Glutamatergic neuron (in vitro differentiated cells): ENCODE measurements at places on chromosomes 7 and 10. TPM values are rescaled to one million over a fixed set of nuclear protein-coding genes. Genes with fewer than 3 reads are reported as not detected.

The SPDYE2B gene
- not detected for total RNA-seq

The EGFR gene
- total RNA-seq, result 12.8 TPM

The UTF1 gene
- 0.61 TPM for total RNA-seq

The PLCE1 gene
- total RNA-seq, result 0.25 TPM

The NKX1-2 gene
- total RNA-seq, result 0.59 TPM

The RINT1 gene
- total RNA-seq, result 23.4 TPM

The IDI2 gene
- not detected for total RNA-seq

The MSMB gene
- not detected for total RNA-seq

The SPDYE5 gene
- total RNA-seq, result not detected

- DNase-seq, result no peak
- no peak overlapping the region for H3K27ac ChIP-seq
- H3K36me3 ChIP-seq, result no peaks in the 10 kb centered on the region
- no peak overlapping the region for H3K4me3 ChIP-seq
- H3K27me3 ChIP-seq, result no peaks in the 10 kb centered on the region
- H3K4me1 ChIP-seq, result no peaks in the 10 kb centered on the region
Observed at GRCh38 chr10:68636335-68636734, 76.2 kb downstream of the TET1 start.

DNA sequence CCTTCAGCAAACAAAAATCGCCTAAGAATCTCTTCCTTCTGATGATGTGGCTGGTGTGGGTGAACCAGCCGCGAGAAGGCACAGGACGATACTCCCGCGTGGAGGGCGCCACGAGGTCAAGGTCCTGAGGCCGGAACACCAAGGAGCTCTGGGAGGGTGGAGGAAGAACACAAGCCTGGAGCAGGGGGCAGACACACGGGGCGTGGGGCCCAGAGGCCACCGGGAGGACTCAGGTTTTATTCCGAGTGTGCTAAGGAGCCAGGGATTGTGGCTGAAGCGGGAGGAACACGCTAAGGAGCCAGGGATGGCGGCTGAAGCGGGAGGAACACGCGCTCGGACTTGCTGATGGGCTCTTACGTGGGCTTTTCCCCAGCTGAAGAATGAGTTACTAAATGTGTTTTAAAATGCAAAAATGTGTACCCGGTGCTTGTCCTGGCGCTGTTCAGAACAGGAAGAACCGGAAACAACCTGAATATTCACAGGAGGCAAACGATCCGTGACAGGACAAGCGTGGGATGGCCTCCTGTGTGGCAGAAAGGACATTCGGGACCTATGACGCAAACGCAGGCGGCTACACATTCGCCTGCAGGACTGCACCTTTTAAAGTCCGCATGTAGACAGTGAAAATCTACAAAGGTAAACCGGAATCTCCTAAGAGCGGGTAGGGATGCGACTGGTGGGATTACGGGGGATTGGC, 64.0 kb downstream of the MAD1L1 start:
- H3K27me3 ChIP-seq, result peaks cover 11% of the 10 kb centered on the region
- peaks cover 31% of the 10 kb centered on the region for H3K4me1 ChIP-seq
- H3K4me3 ChIP-seq, result no peak overlapping the region
- no peaks in the 10 kb centered on the region for H3K36me3 ChIP-seq
- no peak for DNase-seq
- H3K27ac ChIP-seq, result no peak overlapping the region

DNA sequence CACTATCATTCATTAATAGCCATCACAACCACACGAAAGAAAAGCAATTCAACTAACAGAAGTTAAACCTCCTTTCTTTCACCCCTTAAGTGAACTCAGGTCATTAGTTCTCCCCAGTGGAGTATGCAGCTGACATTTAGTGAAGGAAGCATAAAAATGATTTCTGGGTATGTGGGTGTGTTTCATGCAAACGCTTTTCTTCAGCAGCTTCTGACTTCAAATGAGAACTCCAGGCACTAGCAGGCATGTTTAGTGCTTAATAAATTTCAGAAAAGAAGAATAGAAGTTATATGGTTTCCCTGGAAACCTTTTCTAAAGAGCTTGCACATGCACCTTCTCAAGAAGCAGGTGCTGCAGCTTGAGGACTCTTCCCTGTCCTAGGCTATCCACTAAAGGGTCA, 62.5 kb downstream of the PIK3CG start:
- DNase-seq, result no peak
- no peaks in the 10 kb centered on the region for H3K27me3 ChIP-seq
- H3K4me3 ChIP-seq, result no peak overlapping the region
- no peaks in the 10 kb centered on the region for H3K36me3 ChIP-seq
- no peaks in the 10 kb centered on the region for H3K4me1 ChIP-seq
- no peak overlapping the region for H3K27ac ChIP-seq

DNA sequence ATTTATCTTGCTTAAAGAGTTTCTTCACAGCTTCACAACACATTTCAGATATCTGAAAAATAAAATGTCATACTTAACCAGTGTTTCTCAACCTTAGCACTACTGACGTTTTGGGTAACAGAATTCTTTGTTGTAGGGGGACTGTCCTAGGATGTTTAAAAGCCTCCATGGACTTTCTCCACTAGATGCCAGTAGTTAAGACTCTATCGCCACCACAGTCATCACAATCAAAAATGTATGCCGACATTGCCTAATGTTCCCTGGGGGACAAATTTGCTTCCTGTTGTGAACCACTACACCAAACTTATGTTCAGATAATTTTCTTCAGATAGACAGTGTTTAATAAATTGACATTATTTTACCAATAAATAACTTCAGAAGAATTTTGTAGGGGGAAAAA, 13.4 kb downstream of the NOC3L start:
- no peaks in the 10 kb centered on the region for H3K27me3 ChIP-seq
- DNase-seq, result no peak
- H3K4me1 ChIP-seq, result no peaks in the 10 kb centered on the region
- H3K36me3 ChIP-seq, result no peaks in the 10 kb centered on the region
- no peak overlapping the region for H3K4me3 ChIP-seq
- no peak overlapping the region for H3K27ac ChIP-seq

DNA sequence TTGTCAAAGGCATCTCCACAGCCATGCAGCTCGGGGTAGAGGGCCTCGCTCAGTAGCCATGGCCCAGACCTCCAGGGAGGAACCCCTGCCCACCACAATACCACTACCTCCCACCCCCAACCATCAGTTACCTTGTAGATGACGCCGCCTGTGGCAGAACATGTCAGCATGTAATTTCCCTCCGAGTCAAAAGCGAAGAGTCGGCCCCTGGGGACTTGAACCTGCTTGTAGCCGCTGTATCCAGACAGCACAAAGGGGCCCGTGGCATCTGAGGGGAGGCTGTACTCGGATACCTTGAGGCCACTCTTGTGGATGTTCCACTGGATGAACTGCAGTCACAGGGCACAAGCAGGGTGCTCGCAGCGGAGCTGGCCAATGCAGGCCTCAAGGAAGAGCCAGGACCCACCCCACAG, 16.3 kb upstream of the CYREN start:
- H3K27me3 ChIP-seq, result no peaks in the 10 kb centered on the region
- H3K36me3 ChIP-seq, result peaks cover 20% of the 10 kb centered on the region
- H3K4me3 ChIP-seq, result no peak overlapping the region
- no peaks in the 10 kb centered on the region for H3K4me1 ChIP-seq
- no peak for DNase-seq
- H3K27ac ChIP-seq, result no peak overlapping the region

DNA sequence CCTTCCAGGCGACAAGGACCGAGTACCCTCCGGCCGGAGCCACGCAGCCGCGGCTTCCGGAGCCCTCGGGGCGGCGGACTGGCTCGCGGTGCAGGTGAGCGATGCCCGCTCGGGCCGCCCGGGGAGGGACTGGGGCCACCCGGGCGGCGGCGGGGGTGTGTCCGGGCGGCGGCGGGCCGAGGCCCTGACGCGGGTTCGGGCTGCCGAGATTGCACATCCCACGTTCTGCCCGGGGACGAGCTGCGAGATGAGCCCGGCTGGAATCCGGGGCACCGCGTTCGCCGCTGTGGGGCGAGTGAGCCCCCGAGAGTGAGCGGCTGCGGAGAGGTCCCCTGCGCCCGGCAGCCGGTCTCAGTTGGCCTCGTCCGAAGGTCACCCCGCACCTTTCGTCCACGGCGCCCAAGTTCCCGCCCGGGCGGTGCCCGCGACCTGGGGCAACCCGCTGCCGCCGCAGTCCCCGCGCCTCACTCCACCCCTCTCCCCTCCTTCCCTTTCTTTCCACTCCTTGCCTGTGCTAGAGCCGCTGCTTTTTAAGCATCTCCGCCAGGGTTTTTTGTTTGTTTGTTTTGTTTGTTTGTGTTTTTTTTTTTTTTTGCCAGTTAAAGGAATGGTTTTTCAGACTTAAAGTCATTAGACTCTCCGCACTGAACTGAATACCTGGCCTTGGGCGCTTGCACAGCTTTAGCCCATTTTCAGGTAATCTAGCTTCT, 515 bp downstream of the RALA start:
- H3K4me1 ChIP-seq, result peaks cover 26% of the 10 kb centered on the region
- H3K4me3 ChIP-seq, result peak overlapping the region; percentile 96
- no peaks in the 10 kb centered on the region for H3K36me3 ChIP-seq
- peaks cover 12% of the 10 kb centered on the region for H3K27me3 ChIP-seq

- DNase-seq, result no peak
- peaks cover 16% of the 10 kb centered on the region for H3K4me1 ChIP-seq
- H3K4me3 ChIP-seq, result no peak overlapping the region
- H3K27me3 ChIP-seq, result peaks cover 2% of the 10 kb centered on the region
- H3K36me3 ChIP-seq, result no peaks in the 10 kb centered on the region
Observed at GRCh38 chr10:18665815-18666558, 6.8 kb downstream of the ARL5B start.

DNA sequence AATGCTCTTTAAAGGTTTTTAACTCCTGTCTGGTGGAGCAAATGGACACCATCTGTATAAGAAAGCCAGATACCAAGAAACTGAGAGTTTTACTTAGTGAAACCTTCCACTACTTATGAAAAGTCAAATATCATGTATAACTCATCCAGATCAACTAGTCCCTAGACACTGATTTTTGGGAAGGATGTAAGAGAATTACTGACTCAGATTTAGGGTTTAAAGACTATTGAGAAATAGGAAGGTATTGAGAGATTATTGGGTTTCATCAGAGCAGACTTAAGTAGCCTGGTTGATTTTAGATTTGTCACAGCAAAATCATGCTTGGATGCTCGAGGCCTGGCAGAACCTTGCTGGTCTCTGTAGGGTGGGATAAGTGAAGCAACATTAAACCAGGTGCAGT, 3.1 kb downstream of the CSTF2T start:
- H3K36me3 ChIP-seq, result no peaks in the 10 kb centered on the region
- H3K27ac ChIP-seq, result no peak overlapping the region
- H3K4me3 ChIP-seq, result peak overlapping the region; percentile 35

GRCh38 chr7:28054531-28055160, 125.9 kb downstream of the JAZF1 start:
- H3K4me1 ChIP-seq, result peaks cover 2% of the 10 kb centered on the region
- H3K27ac ChIP-seq, result no peak overlapping the region
- H3K36me3 ChIP-seq, result no peaks in the 10 kb centered on the region
- no peaks in the 10 kb centered on the region for H3K27me3 ChIP-seq
- H3K4me3 ChIP-seq, result no peak overlapping the region

- no peaks in the 10 kb centered on the region for H3K36me3 ChIP-seq
- no peak overlapping the region for H3K4me3 ChIP-seq
- H3K27ac ChIP-seq, result no peak overlapping the region
- no peak for DNase-seq
Observed at GRCh38 chr7:83394776-83395175, 232.1 kb upstream of the PCLO start.

GRCh38 chr10:36362257-36362656, 720.2 kb upstream of the FZD8 start:
- H3K4me1 ChIP-seq, result peaks cover 1% of the 10 kb centered on the region
- H3K27me3 ChIP-seq, result no peaks in the 10 kb centered on the region
- H3K4me3 ChIP-seq, result no peak overlapping the region
- no peak overlapping the region for H3K27ac ChIP-seq
- DNase-seq, result no peak

GRCh38 chr7:44990109-44991023, 9.6 kb upstream of the CCM2 start:
- H3K27me3 ChIP-seq, result peaks cover 9% of the 10 kb centered on the region
- peaks cover 20% of the 10 kb centered on the region for H3K4me1 ChIP-seq
- no peak for DNase-seq
- no peak overlapping the region for H3K4me3 ChIP-seq

DNA sequence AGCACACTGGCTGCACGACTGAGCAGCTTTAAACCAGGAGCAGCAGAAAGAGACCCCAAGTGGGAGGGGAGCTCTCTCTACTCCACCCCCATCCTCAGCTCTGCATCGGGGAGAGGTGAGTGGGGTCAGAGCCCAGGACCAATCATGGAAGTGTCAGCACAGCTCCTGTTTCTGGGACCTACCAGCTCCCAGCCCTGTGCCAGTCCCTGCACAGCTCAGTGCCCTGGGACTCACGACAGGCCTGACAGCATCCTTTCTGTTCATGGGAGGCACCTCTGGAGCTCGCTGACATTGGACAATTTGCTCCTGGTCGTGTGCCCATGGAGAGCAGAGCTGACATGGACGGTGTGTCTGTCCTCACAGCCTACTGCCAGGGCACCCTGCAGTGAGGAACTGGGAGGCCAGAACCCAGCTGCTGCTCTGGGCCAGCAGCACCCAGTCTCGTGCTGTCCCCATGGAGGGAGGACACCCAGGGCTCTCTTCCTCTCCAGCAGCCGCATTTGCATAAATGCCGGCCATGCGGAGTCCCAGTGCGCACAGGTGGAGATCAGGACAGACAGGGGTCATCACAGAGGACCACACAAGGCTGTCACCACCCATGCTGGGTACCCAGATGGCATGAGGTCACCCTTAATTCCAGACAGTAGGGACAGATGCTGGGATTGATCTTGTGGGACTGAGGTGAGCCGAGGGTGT, 45.9 kb upstream of the MSMB start:
- no peak for DNase-seq
- no peak overlapping the region for H3K27ac ChIP-seq
- H3K4me3 ChIP-seq, result no peak overlapping the region
- H3K27me3 ChIP-seq, result no peaks in the 10 kb centered on the region

DNA sequence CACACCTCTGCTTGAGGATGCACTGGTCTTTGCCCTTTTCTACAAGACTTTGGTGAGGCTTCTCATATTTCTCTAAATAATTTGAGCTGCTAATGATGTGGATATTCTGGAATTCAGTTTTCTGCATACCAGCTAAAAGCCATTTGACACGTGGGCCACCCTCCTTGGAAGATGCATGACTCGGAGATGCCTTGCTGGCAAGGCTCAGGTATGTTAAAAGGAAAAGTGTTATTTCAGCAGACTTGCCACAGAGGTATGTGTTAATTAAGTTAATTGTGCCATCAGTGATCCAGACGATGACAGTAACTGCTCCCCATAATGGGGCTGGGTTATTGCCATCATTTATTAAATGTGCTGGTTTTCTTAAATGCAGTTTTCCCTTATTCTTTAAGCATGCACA, 8.8 kb upstream of the GFRA1 start:
- H3K27me3 ChIP-seq, result peaks cover 3% of the 10 kb centered on the region
- peaks cover 37% of the 10 kb centered on the region for H3K4me1 ChIP-seq

DNA sequence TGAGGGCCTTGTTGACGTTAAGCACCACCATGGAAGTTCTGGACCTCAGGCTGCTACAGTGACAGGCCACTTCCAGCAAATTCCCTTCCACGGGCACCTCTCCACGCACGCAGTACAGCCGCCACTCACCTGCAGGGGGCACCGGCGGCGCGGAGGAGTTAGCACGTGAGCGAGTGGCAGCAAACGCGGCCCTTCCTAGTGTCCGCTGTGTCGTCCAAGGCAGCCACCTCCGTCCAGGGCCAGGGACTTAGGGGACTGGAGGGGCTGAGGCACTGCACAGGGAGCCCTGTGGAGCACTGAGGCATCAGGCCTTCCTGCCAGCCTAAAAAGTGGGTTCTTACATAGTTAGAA, 164.4 kb downstream of the SVIL start:
- H3K4me3 ChIP-seq, result no peak overlapping the region
- no peaks in the 10 kb centered on the region for H3K4me1 ChIP-seq
- no peak overlapping the region for H3K27ac ChIP-seq
- DNase-seq, result peak; percentile 77
- no peaks in the 10 kb centered on the region for H3K36me3 ChIP-seq
- no peaks in the 10 kb centered on the region for H3K27me3 ChIP-seq

GRCh38 chr7:127819975-127820731, 168.2 kb downstream of the SND1 start:
- no peaks in the 10 kb centered on the region for H3K36me3 ChIP-seq
- no peak for DNase-seq
- no peak overlapping the region for H3K27ac ChIP-seq
- peaks cover 3% of the 10 kb centered on the region for H3K4me1 ChIP-seq
- peaks cover 2% of the 10 kb centered on the region for H3K27me3 ChIP-seq
